ENCODE measurements at places on chromosomes 7 and 10.
A peak's percentile ranks its signal among the peaks of the same experiment; 100 is the strongest.

DNA sequence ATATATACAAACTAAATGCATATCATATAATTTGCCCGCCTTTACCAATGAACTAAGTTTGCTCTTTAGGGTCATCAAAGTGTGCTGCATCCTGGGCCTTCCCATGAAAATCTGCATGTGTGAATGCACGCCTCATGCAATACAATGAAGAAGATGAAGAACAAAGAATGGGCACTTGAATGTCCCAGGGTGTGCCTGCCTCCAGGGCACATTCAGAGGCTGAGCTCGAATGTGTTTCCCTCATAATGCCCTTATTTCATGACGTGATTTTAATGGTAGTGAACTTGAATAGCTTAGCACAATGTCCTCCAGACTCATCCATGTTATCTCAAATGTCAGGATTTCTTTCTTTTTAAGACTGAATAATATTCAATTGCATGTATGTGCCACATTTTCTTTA is 824.9 kb downstream of the TNS3 start:
- no peak overlapping the region for H3K4me3 ChIP-seq
- H3K27me3 ChIP-seq, result no peaks in the 10 kb centered on the region
- no peak overlapping the region for H3K27ac ChIP-seq
- H3K4me1 ChIP-seq, result no peaks in the 10 kb centered on the region
- DNase-seq, result no peak
- H3K36me3 ChIP-seq, result no peaks in the 10 kb centered on the region

DNA sequence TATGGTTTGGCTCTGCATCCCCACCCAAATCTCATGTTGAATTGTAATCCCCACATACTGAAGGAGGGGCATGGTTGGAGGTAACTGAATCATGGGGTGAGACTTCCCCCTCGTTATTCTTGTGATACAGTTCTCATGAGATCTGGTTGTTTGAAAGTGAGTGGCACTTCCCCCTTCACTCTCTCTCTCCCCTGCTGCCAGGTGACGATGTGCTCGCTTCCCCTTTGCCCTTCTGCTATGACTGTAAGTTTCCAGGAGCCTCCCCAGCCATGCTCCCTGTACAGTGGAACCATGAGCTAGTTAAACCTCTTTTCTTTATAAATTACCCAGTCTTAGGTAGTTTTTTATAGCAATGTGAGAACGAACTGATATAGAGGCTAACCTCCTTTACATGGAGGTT is 16.6 kb downstream of the PLPP4 start:
- no peak overlapping the region for H3K27ac ChIP-seq
- DNase-seq, result no peak
- no peaks in the 10 kb centered on the region for H3K36me3 ChIP-seq
- no peaks in the 10 kb centered on the region for H3K4me1 ChIP-seq

- no peaks in the 10 kb centered on the region for H3K36me3 ChIP-seq
- no peak for DNase-seq
- H3K4me1 ChIP-seq, result no peaks in the 10 kb centered on the region
- H3K27me3 ChIP-seq, result peaks cover 18% of the 10 kb centered on the region
- no peak overlapping the region for H3K4me3 ChIP-seq
Measured at GRCh38 chr10:10598297-10598696, 419.4 kb upstream of the CELF2 start.

GRCh38 chr10:129293991-129294700 is 172.9 kb upstream of the MGMT start:
- H3K27me3 ChIP-seq, result no peaks in the 10 kb centered on the region
- DNase-seq, result no peak
- H3K27ac ChIP-seq, result no peak overlapping the region
- H3K4me1 ChIP-seq, result no peaks in the 10 kb centered on the region

GRCh38 chr7:138033241-138033640 is 31.4 kb upstream of the CREB3L2 start:
- no peaks in the 10 kb centered on the region for H3K4me1 ChIP-seq
- no peak for DNase-seq
- H3K27me3 ChIP-seq, result peaks cover 3% of the 10 kb centered on the region
- H3K27ac ChIP-seq, result no peak overlapping the region
- no peaks in the 10 kb centered on the region for H3K36me3 ChIP-seq

DNA sequence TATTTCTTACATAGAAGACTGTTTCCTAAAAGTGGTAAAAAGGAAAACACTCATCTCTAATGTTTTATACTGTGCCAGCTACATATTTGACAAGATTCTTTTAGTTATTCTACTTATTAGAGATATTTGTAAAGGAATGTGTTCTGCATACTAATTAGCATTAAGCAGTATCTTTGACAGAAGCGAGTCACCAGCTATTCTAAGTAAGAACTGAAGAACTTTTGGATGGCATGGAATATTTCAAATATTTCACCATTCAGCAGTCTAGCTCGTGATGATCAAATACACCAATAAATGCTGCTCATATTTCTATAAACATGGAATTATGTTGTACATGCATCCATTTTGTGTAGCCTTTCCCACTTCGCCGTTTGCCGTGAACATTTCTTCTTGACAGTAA is 241.6 kb upstream of the TCF7L2 start:
- H3K27ac ChIP-seq, result no peak overlapping the region
- H3K36me3 ChIP-seq, result no peaks in the 10 kb centered on the region
- peaks cover 15% of the 10 kb centered on the region for H3K4me1 ChIP-seq
- no peak overlapping the region for H3K4me3 ChIP-seq
- no peak for DNase-seq
- no peaks in the 10 kb centered on the region for H3K27me3 ChIP-seq

DNA sequence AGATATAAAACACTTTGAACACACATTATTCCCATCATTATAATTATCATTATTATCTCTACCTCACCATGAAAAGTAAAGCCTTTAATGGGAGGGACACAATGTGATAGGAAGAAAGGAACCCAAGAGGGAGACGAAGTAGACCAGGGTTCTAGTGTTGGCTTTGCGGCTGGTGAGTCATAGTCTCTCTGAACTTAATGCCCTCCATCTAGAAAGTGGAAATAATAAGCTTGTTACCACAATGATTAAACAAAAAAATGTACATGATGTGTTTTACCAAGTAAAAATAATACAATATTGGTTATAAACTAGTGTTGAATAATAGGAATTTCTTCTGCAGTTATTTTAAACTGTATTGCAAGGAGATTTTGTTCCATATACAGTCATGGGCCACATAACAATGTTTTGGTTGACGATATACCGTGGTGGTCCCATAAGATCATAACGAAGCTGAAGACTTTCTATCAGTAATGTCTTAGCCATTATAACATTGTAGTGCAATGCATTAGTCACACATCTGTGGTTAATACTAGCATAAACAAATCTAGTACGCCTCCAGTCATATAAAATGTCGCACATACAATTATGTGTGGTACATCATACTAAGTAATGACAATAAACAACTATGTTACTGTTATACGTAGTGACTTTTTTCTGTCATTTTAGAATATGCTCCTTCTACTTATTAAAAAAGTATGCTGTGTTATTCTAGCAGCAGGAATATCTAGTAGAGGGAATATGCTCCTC is 450.6 kb upstream of the SORCS1 start:
- no peak for DNase-seq
- no peaks in the 10 kb centered on the region for H3K4me1 ChIP-seq
- H3K27me3 ChIP-seq, result no peaks in the 10 kb centered on the region
- H3K36me3 ChIP-seq, result no peaks in the 10 kb centered on the region
- H3K4me3 ChIP-seq, result no peak overlapping the region

DNA sequence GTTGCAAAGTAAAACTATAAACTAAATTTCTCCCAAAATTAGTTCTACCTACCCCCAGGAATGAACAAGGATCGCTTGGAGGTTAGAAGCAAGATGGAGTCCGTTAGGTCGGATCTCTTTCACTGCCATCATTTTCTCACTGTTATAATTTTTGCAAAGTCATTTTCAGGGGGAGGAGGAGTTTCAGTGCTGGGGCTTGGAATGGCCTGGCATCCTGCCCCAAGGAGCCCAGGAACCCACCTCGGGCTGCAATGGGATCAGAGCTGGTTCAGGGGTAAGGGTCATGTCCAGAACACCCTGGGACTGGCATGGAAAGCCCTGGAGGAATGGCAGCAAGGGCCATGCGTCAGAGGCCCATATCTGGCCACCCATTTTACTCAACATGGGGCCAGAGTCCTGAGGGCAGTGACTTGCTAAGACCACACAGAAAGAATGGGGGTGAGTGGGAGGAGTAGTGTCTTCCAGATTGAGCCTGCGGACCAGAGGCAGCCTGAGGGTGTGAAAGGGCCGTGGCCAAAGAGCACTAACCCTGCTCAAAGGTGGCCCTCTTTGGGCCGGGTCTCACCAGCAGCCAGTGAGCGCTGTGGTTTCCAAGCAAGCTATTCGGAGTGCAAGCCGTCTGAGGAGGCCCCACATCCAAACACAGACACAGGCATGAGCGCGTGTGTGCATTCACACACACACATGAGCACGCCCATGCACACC is 31.8 kb downstream of the GPRIN2 start:
- DNase-seq, result no peak
- no peaks in the 10 kb centered on the region for H3K27me3 ChIP-seq
- H3K27ac ChIP-seq, result no peak overlapping the region
- no peaks in the 10 kb centered on the region for H3K4me1 ChIP-seq
- H3K36me3 ChIP-seq, result no peaks in the 10 kb centered on the region

GRCh38 chr7:103447073-103447960 is 1.3 kb upstream of the SLC26A5 start:
- peaks cover 60% of the 10 kb centered on the region for H3K27me3 ChIP-seq
- peaks cover 7% of the 10 kb centered on the region for H3K4me1 ChIP-seq
- H3K27ac ChIP-seq, result no peak overlapping the region

GRCh38 chr10:102492983-102493382 is 9.5 kb downstream of the ACTR1A start:
- no peak for DNase-seq
- H3K4me3 ChIP-seq, result no peak overlapping the region
- H3K36me3 ChIP-seq, result no peaks in the 10 kb centered on the region

- H3K27ac ChIP-seq, result peak overlapping the region; percentile 81
- H3K4me1 ChIP-seq, result peaks cover 62% of the 10 kb centered on the region
- no peaks in the 10 kb centered on the region for H3K27me3 ChIP-seq
- H3K36me3 ChIP-seq, result peaks cover 3% of the 10 kb centered on the region
Measured at GRCh38 chr7:2037808-2038522, 194.8 kb downstream of the MAD1L1 start.

GRCh38 chr7:66503036-66503370 is 125.7 kb upstream of the KCTD7 start:
- no peak overlapping the region for H3K4me3 ChIP-seq
- no peaks in the 10 kb centered on the region for H3K36me3 ChIP-seq
- no peaks in the 10 kb centered on the region for H3K4me1 ChIP-seq

- peaks cover 4% of the 10 kb centered on the region for H3K4me1 ChIP-seq
- H3K4me3 ChIP-seq, result no peak overlapping the region
- no peak overlapping the region for H3K27ac ChIP-seq
- no peak for DNase-seq
- no peaks in the 10 kb centered on the region for H3K27me3 ChIP-seq
Measured at GRCh38 chr10:89609833-89610346, 35.2 kb downstream of the PANK1 start.

- no peak for DNase-seq
- peaks cover 6% of the 10 kb centered on the region for H3K27me3 ChIP-seq
- no peaks in the 10 kb centered on the region for H3K4me1 ChIP-seq
- no peaks in the 10 kb centered on the region for H3K36me3 ChIP-seq
- H3K27ac ChIP-seq, result no peak overlapping the region
- H3K4me3 ChIP-seq, result no peak overlapping the region
Measured at GRCh38 chr7:157784979-157785441, 448.2 kb downstream of the DNAJB6 start.

- no peak overlapping the region for H3K27ac ChIP-seq
- H3K4me1 ChIP-seq, result no peaks in the 10 kb centered on the region
- no peak for DNase-seq
- no peak overlapping the region for H3K4me3 ChIP-seq
- H3K36me3 ChIP-seq, result no peaks in the 10 kb centered on the region
Measured at GRCh38 chr10:53005612-53006345, 233.2 kb upstream of the MBL2 start.

DNA sequence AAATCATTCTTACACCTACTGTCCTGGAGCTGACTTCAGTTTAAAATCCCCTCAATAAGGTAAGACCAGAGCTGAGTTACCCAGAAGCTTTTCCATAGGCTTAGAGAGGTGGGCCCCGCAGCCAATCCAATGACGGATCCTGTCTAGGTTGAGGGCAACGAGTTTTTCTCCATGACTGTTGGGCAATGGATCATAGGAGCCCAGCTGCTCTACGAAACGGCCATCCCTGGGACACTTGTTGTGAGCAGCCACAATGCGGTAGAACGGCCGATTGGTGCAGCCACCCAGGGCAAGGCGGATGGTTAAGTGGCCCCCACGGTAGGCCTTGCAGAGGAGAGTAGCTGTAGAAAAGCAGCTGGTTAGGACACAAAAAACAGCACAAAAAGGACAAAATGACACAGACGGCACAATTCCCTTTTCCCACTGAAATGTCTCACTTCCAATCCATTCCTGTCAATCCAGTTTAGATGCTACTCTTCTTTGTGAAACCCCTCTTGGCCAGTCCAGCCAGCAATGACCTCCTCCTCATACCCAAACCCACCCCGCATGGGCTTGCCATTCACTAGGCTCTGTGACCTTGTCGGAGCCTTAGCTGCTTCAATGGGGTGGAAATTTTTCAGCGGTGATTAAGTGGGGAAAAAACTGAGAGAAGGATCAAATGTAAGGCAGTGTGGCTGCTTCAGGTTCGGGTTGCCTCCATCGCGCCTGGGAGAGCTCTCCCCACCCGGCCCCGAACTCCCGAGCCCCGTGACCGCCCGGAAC is 580 bp downstream of the MRPS16 start:
- peaks cover 40% of the 10 kb centered on the region for H3K4me1 ChIP-seq
- no peak for DNase-seq
- peak overlapping the region; percentile 99 for H3K4me3 ChIP-seq
- H3K27me3 ChIP-seq, result no peaks in the 10 kb centered on the region
- H3K27ac ChIP-seq, result peak overlapping the region; percentile 96
- no peaks in the 10 kb centered on the region for H3K36me3 ChIP-seq

- no peak overlapping the region for H3K4me3 ChIP-seq
- no peak for DNase-seq
- peaks cover 9% of the 10 kb centered on the region for H3K27me3 ChIP-seq
- peak overlapping the region; percentile 17 for H3K27ac ChIP-seq
- H3K4me1 ChIP-seq, result peaks cover 15% of the 10 kb centered on the region
Measured at GRCh38 chr10:95266674-95267095, 24.1 kb downstream of the PDLIM1 start.

GRCh38 chr10:20744821-20745220 is 152.3 kb downstream of the NEBL start:
- DNase-seq, result no peak
- peaks cover 2% of the 10 kb centered on the region for H3K36me3 ChIP-seq
- H3K27me3 ChIP-seq, result no peaks in the 10 kb centered on the region

GRCh38 chr10:60234551-60234950 is 155.1 kb downstream of the ANK3 start:
- no peak overlapping the region for H3K27ac ChIP-seq
- peaks cover 27% of the 10 kb centered on the region for H3K4me1 ChIP-seq
- no peaks in the 10 kb centered on the region for H3K36me3 ChIP-seq
- no peak for DNase-seq

DNA sequence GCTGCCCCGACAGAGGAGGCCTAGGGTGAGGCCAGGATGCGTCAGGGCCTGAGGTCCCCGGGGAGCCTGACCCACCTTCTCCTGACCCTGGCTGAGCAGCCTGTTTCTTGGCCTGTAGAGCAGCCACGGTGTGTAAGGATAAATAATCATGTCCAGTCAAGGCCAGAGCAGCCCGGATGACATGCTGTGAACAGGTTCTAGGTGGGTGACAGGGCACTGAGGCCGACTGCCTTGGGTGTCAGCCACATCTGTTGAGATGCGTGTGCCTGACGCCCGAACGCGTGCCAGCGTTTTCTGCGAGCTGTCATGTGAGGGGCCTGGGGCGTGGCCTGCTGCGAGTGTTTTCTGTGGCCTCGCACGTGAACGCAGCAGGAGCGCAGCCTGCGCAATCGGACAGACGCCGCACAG is 118.3 kb downstream of the FAM53B start:
- no peaks in the 10 kb centered on the region for H3K36me3 ChIP-seq
- H3K4me1 ChIP-seq, result peaks cover 75% of the 10 kb centered on the region
- no peaks in the 10 kb centered on the region for H3K27me3 ChIP-seq
- DNase-seq, result no peak
- no peak overlapping the region for H3K4me3 ChIP-seq
- H3K27ac ChIP-seq, result no peak overlapping the region
